ENCODE measurements at places on chromosomes 2 and 18.

DNA sequence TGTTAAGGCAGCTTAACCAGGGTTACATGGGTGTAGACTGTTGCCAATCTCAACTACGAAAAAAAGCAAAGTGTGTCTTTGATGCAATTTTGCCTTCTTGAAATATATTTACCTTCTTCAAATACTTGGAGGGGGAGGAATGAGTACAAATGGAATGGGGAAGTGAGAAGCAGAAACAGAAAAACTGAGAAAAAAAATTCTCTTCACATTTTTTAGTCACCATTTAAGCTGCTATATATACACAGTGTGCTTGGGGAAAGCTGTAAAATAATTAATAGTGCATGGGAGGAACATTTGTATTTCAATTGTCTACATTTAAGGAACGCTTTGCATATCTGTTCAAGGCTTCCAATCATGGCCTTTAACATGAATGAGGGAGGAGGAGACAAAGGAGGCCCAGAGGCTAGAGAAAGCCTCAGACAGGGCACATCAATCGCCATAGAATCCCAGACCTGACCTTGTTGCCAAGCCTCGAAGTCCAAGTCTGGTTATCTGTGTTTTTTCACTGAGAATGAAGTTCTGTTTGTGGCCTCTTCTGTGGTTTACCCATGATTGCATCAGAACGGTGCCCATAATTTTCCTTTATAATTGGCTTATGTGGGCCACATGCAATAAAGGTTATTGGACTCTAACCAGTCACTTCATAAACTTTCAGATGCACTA is 158.6 kb downstream of the PIK3C3 start:
- no peak for DNase-seq

GRCh38 chr2:170155022-170155722 is 22.8 kb upstream of the MYO3B start:
- DNase-seq: no peak

DNA sequence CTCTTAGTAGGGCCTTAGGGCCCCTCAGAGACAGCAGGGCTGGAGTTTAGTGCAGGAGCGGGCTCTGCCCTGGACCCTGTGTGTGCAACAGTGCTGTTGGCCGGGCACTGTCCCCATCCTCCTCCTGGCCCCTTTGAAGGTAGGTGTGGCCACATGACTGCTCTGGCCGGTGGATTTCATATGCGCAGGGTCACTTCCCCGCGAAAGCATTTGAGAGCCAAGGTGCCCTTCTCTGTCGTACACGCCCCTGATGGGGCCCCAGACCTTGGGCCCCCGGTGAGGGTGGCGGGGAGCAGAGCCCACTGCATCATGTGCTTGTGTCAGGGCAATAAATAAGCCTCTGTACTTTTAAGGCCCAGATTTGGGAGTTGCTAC is 15.5 kb downstream of the TMEM177 start:
- no peak for DNase-seq

DNA sequence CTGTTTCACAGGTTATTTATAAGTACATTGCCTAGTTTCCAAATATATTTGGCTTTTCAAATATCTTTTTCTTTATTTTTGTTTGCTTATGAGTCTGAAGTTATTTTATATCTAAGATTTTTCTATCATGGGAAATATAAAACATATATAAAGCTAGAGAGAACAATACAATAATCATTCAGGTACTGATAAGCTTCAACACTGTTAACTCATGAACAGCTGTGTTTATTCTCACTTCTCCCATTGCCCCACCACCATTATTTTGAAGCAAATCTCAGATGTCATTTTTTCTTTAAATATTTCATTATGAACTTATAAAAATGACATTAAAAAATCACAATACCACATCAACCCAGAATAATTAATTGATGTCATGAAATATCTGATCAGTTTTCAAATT is 9.7 kb downstream of the CAMKMT start:
- DNase-seq: no peak

DNA sequence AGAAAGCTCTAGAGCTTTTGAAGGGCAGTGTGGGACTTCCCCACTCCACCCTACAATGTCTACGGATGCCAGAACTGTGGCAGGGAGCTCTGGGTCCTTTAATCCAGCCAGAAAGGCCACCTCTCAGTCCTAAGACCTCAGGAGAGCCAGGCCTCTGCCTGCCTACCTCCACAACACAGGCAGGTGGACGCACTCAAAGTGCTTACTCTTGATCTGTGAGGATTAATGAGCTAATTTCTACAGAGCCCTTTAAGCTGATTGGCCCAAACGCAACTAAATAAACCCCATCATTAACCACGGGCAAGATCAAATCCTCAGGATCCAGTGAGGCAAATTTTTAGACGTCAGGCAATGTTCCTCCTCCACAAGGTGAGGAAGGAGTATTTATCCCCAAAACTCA is 8.1 kb downstream of the STK39 start:
- no peak for DNase-seq

DNA sequence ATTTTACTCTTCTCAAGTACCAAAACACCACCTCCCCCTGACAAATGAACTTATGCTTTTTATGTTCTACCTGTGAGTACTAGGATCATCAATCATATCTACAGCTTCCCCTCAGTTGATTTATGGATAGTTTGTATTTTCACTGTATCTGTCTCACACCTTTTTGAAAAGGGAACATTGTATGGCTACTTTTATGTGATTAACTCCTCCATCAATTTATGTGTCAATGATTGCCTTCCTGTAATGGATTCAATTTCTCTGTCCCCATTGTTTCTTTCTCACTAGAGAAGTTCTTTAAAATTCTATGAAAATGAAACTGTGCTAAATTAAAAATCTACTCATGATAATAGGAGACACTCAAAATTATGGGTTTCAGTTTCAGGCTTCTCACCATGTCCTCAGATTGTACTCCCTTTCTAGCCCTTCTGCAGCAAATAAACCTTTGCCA is 935.0 kb downstream of the TRIB2 start:
- no peak for DNase-seq

- no peak for DNase-seq
Measured at GRCh38 chr18:20963027-20963426, 148.6 kb downstream of the ROCK1 start.

DNA sequence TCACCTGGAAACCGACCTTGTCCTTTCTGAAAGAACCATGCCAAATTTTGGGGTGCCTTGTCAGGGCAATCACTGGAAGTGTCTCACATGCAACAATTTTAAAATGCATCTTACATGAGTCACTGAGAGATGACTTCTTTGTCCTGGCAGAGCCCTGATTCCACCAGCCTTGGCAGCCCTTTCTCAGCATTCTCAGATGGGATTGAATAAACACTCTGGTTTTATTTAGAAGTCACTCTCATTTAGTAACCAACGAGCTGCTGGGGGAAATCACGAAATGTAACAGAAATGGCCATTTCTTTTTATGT is 3.8 kb upstream of the ATP8B1 start:
- DNase-seq: no peak

GRCh38 chr2:189880832-189881492 is 96.7 kb downstream of the PMS1 start:
- no peak for DNase-seq

DNA sequence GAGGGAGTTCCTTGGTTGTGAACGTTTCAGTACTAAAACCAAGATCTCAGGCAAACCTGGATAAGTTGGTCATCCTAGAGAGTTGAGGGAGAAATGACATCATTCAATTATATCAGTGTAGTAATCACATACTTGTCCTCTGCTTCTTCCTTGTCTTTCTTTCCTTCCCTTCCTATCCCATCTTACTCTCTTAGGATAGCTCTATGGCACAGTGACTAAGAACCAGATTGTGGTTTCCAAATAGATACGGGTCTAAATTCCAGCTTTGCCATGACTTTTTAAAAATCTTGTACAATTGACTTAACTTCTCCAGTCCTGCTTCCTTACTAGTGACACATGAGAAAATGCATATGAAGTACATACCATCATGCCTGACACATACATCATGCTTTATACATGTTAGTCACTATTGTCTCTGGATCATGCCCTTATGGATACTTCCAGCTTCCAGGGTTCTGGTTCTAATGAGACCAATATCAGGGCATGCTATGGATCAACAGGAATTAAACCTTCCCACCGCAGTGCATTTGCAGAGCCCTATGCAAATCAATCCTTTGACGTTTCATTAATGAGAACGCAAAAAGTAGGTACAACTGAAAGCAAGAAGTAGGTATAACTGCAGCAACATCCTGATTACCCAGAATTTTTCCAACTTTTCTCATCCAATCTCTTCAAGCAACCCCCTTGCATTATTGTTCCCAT is 168.0 kb upstream of the KLF7 start:
- DNase-seq: no peak

- DNase-seq: no peak
Measured at GRCh38 chr2:215784371-215784783, 229.0 kb downstream of the MREG start.

DNA sequence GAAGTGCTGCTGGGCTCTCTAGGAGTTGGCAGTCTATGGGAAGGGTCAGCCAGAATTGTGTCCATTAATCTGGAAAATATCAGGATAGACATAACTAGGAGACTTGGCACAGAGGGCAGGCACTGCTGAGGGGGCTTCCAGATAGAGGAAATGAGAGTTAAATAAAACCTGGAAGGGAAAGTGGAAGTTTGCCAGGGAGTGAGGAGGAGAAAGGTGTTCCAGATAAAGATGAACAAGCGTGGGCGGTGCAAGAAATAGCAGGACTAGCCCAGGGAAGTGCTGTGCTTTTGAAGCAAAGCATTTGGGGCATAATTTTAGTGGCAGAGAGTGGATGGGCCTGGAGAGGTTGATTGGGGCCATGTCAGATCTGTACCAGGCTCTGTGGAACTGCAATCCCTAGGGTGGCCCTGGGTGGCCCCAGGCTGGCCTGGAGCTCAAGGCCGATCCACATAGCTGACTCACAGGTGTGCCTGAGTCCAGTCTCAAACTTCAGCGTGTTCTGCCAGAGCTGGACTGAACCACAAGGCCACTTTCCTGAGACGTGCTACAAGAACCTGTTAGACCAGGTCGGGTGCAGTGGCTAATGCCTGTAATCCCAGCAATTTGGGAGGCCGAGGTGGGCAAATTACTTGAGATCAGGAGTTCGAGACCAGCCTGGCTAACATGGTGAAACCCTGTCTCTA is 26.9 kb downstream of the GALM start:
- DNase-seq: no peak

DNA sequence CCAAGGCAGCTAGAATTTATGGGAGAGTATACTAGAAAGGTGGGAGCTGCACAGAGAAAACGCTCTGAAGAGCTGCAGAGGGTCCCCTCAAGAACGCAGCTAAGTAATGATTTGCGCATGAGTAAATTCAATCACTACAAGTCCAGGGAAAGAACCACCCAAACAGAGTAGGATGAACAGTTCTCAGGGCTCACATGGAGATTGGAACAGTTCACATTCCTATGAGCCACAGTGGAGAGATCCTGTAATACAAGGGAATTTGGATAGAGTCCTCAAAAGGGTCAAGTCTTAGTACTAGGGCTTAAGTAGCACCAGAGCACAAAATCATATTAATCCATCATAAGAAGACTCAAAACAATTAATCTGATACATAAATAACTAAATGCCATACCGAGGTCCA is 12.7 kb downstream of the OLA1 start:
- no peak for DNase-seq

- DNase-seq: no peak
Measured at GRCh38 chr2:63926815-63927214, 85.1 kb downstream of the UGP2 start.

DNA sequence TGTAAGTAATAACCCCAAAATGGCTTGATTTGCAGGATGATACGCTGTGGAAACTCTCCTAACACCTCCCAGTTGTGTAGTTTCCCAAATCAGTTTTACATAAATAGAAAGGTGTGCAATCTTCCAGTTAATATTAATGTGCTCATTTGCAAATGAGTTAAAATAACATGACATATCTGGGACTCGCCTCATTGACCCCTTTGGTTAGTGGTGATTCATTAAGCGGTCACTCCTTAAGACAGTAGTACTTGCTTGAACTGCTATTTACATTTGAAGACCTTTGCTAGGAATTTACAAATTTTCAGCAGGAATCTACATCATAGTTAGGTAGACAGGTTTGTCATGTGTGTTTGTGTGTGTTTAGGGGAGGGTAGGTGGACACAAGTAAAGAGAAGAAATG is 1367.7 kb upstream of the CELF4 start:
- DNase-seq: no peak

GRCh38 chr18:44700652-44701051 is 20.0 kb downstream of the SETBP1 start:
- no peak for DNase-seq

GRCh38 chr2:159798376-159798725 is 343 bp upstream of the CD302 start:
- DNase-seq: no peak

DNA sequence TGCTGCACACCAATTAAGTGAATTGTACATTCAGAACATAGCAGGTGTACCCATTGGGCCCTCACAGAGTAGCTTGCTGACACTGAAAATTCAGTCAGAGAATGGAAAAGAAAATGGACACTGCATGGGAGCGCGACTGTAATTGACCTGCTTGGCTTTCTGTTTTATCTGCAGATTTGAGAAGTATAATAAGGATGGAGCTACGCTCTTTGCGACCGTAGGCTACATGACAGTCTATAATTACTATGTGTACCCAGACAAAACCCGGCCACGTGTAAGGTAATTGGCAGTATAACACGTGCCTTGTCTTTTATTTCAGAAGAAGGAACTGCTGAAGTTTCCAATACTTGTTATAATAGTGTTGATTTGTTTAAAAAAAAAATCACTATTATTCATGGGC is 33.5 kb upstream of the METAP1D start:
- DNase-seq: no peak

GRCh38 chr18:37156330-37156942 is 327.5 kb downstream of the KIAA1328 start:
- no peak for DNase-seq

GRCh38 chr2:134665727-134666506 is 52.9 kb downstream of the TMEM163 start:
- no peak for DNase-seq

- no peak for DNase-seq
Measured at GRCh38 chr18:36889321-36889720, 60.4 kb downstream of the KIAA1328 start.

- no peak for DNase-seq
Measured at GRCh38 chr2:99340669-99341236, 3.6 kb downstream of the EIF5B start.

DNA sequence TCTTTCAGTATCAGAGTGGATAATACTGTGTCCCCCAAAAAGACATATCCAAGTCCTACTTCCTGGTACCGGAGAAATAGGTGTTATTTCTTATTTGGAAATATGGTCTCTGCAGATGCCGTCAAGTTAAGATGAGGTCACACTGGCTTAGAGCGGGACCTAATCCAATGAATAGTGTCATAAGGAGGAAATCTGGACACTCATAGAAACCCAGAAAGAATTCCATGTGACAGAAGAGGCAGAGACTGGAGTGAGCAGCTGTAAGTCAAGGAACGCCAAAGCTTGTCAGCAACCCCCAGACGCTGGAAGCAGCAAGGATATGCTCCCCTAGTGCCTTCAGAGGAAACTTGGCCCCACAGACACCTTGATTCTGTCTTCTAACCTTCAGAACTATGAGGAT is 69.8 kb downstream of the CCBE1 start:
- no peak for DNase-seq

DNA sequence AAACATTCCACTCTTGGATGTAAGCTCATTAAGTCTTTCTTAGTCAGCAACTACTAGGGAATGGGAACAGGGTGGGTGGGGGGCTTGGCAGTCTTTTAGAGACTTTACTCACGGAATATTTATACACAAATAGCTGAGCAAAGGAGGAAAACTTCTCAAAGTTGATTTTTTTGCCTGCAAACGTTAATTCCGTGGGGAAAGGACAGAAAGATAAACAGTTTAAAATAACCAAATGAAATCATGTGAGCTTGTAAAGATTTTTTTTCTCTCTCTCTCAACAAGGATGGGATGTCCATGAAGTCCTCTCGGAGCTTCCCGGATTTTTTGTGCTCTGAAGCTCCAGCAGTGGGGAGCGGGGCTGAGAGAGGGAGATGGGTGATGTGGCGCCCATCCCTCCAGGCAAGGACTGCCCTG is 32.2 kb upstream of the MAT2A start:
- DNase-seq: no peak
